Urothelium cell line (cell line): ENCODE measurements at places on chromosomes 5 and 9.

DNA sequence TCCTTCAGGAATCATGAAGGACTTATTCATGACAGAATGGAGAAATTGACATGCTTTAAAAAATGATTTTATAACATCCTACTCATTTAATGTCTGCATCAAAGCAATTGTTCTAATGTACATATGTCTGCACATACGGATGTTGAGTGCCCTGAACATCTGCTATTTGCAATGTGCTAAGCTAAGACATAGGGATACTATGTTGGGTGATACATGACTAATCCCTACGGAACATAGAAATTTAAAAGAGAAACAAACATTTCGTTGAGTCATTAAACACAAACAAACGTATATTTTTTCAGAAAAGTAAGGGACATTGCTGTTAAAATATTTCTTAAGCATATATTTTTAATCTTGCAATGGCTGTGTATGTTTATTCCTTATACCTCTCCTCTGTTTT, 686.5 kb upstream of the ADAMTS16 start:
- DNase-seq: no peak

DNA sequence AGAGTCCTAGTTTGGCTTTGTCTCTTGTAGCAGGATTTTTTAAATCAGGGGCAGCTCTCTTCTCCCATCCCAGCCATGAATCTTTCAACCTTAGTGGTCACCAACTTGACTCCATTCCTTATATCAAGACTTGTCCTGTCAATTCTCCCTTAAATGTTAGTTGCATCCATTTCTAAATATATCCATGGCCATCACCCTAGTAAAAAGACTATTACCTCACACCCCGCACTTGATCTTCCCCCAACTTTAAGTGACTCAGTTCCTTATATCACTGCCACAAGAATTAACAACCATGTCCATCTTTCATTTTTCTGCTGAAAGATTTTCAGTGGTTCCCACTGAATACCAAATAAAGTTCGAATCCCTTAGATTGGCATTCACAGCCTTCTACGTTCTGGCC, 67.0 kb downstream of the STX17 start:
- no peak for DNase-seq

DNA sequence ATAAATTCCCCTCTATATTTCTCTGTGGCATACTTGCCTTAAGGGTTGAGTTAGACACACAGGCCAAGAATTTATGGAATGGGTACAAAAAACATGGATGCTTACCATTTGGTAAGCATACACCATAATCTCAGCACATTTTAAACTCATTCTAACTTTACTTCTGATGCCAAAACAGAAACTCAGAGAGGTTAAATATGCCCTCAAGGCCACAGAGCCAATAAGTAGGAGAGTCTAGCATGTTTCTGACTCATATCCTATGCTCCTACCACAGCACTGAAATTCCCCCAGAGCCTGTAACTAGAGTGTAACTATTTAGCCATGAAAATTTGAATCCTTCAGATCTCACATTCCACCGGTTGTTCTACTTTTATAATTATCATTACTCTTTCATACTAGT, 559.7 kb downstream of the ACTL7B start:
- DNase-seq: no peak

GRCh38 chr9:134922066-134922931, 4.6 kb upstream of the FCN1 start:
- DNase-seq: no peak

DNA sequence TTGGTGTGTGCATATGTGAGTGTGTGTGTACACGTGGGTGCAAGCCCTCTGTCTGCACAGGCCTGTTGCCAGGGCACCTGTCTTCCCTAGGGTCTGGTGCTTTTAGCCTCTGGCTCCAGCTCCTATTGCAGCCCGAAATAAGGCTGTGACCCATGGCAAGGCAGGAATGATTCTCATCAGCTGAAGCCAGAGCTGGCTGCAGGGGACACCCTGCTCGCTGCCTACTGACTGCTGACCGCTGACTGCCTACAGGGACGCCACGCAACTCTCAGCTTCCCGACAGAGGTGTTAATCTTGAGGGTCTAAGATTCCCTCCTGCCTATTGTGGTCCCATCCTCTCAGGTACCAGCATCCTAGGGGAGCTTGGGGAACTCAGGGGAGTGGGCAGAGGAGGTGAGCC, at the start of gene MYOZ3:
Gene MYOZ3 (plus strand): TSS at position 166 of the 400 bp plus-strand sequence. CDS start 1,691 bp downstream, outside the sequence.
- DNase-seq: no peak

DNA sequence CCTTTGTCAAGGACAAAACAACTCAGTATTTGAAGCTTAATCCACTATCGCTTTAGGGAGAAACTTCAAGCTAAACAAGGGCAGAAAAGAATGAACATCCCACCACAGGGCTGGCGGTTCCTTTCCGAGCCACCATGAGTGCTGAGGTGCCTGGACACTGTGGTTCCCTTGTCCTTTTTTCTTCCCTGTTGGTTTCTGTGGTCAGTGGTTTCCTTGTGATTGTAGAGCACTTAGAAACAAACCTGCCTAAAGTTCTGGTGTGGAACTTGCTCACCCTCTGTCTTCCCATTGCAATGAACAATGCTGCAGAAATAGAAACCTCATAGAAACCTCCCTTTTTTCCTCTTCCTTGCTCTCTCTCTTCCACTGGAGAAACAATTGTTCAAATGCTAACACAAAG, 79.3 kb upstream of the TBC1D2 start:
- no peak for DNase-seq

GRCh38 chr5:108661024-108661423, 86.7 kb upstream of the FER start:
- no peak for DNase-seq

DNA sequence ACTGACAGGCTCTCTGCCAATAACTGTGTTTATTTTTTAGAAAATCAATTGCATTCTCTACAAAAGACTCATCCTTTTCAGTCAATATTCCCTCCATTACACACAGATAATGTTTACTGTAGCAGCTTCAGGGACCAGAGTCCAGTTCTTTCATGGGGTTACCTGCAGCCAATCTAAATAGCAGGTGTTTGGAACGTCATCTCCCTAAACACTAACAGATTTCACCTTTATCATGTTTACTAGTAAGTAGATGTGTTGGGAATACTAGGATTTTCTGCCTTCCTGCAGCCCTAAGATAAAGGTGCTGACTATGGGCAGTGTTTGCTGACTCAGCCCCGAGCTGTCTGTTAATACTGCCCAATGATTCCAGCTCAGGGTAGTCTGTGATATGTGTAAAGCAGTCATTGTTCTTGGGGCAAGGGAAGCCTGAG, 447.0 kb downstream of the KIF4B start:
- DNase-seq: no peak

GRCh38 chr9:85516976-85517637, 224.6 kb downstream of the AGTPBP1 start:
- peak; percentile 63 for DNase-seq

- DNase-seq: no peak
These were observed 19.0 kb downstream of the OLFML2A start for GRCh38 chr9:124795881-124796431.

DNA sequence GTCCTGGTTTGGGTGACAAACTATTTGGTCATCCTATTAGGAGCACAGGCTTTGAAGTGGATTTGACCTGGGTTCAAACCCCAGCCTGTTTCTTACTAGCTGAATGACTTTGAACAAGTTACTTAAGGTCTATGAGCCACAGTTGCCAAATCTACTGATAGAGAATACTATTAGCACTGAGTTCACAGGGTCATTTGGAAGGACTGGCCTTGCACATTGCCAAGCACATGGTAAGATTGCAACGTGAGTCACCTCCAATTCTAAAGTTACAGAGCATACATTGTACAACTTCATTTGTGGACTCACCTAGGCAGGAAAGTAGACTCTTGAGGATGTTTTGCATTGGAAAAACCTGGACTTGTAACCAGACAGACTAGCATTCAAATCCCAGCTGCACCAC, 38.9 kb downstream of the MFAP3 start:
- DNase-seq: no peak

DNA sequence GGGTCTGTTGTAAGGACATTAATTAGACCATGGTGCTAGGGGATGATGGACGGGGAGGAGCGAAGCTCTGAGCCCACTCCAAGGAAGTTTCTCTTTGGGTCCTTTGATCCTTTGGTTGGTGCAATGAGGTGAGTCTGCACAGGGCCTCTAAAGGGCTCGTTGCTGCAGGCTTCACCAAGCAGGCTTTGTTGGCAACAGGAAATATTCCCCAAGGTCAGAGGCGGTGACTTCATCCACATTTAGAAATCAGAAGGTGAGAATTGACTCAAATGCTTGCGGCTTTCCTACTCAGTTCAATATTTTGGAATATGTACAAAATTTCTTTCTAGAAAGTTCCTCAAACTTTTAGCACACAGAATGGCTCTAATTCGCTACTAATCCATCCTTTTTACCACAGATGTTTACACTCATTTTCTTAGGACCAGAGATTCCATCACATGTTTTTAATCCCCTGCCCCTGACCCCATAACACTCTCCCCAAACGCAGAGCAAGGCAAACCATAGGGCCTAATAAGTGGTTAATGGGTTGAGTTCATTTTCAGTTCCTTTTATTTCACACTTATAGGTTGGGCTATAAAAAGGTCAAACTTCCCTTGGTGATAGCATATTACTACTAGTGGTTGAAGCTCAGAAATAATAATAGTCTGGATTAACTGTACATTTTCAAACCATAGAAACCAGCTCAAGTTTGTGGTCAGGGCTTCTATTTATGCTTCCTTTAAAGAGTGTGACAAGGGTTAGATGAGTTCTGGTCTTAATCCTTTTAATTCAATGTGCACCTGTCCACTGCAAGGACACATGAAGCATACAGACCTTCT, 37.3 kb upstream of the TMEM252 start:
- DNase-seq: no peak

- no peak for DNase-seq
These were observed 28.0 kb downstream of the GLT6D1 start for GRCh38 chr9:135611142-135611874.

- no peak for DNase-seq
These were observed 3.5 kb downstream of the FBXW11 start for GRCh38 chr5:172002840-172003512.

- DNase-seq: no peak
These were observed 160.8 kb downstream of the DMRT2 start for GRCh38 chr9:1210954-1211353.

DNA sequence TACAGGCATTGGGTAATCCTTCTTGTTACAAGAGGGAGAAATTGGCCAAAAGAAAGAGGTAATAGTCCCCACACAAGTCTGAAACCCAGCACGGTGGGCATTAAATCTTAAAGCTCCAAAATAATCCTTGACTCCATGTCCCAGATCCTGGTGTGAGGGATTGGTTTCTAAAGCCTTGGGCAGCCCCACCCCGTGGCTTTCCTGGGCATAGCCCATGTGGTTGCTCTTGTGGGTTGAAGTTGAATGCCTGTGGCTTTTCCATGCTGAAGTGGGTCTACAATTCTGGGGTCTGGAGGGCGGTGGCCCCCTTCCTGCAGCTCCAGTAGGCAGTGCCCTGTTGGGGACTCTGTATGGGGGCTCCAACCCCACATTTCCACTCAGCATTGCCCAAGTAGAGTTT, 91.8 kb upstream of the LARP1 start:
- no peak for DNase-seq

- no peak for DNase-seq
These were observed at the start of the genes BHMT2 and DMGDH for GRCh38 chr5:79069488-79070349. TSS of gene BHMT2 (plus strand) at chr5:79069767. CDS start at chr5:79069783, 16 bp downstream. TSS of gene DMGDH (minus strand) at chr5:79069674. CDS start at chr5:79069620, 54 bp downstream.

GRCh38 chr9:73294336-73294735, 142.7 kb downstream of the ANXA1 start:
- no peak for DNase-seq

DNA sequence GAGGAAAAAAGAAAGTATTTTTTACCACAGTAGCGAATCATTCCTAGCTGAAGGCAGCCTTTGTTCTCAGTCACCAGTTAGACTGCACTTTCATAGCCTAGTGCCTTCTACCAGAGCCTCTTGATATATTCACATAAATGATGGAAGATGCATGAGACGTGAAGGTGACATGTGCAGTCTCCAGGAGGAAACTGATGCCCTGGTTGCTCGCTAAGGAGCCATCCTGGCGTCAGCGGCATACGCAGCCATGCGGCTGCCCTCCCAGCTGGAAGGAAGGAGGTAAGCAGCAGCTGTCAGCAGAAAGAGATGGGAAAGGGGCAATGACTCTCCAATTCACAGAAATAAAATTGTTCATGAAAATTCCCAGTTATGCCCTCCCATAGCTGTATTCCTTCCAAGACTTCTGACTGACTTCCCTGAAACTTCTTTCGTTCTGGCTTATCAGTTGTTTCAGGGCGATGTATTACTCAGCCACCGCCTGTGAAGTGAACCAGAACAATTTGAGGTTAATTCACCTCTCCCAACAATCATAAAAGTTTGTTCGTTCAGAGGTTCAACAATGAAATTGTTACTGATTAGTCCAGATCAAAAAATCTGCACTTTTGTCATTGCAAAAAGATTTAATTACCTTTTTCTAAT, 331.2 kb downstream of the NR2F1-AS1 start:
- DNase-seq: peak; percentile 13

GRCh38 chr9:134984372-134985265, 66.9 kb upstream of the FCN1 start:
- no peak for DNase-seq

- no peak for DNase-seq
These were observed 21.1 kb downstream of the PPP1R2B start for GRCh38 chr5:156871212-156871611.

DNA sequence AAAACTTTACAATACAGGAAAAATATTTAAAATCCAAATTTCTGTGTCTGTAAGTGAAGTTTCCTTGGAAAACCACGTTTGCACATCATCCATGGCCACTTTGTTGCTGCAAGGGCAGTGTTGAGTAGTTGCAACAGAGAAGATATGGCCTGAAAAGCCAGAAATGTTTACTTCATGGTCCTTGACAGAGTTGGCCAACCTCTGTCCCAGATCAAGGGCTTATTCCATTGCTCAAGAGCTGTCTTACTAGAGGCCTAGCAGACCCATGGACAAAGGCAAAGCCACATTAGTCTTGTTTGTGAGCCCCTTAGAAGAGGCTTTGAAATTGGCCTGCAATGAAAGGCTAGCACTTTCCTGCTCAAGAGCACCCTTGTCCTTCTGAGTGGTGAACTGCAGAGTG, 119.4 kb downstream of the GAS1 start:
- no peak for DNase-seq

- DNase-seq: peak; percentile 12
These were observed 1234.8 kb upstream of the C9orf72 start for GRCh38 chr9:28808042-28808441.

DNA sequence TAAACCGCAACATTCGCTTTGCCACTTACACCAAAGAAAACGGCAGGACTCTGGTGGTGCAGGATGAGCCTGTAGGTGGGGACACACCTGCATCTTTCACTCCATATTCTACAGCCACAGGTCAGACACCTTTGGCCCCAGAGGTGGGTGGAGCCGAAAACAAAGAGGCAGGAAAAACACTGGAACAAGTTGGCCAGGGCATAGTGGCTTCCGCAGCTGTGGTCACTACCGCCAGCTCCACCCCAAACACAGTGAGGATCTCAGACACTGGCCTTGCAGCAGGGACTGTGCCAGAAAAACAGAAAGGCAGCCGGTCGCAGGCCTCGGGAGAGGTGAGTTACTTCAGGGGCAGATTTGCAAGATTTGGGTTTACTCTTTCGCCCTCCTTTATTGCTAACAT, 33.8 kb downstream of the KDM3B start:
- DNase-seq: no peak

- no peak for DNase-seq
These were observed 11.1 kb downstream of the LHX6 start for GRCh38 chr9:122217640-122218039.

GRCh38 chr9:109452761-109453160, 45.3 kb downstream of the PTPN3 start:
- DNase-seq: no peak
